Inflammatory macrophage treated with lipopolysaccharide for 1 hour (primary cell): ENCODE measurements at places on chromosomes 11 and 22.

GRCh38 chr11:117459979-117460300 lies 132.3 kb downstream of the CEP164 start:
- peak; percentile 75 for DNase-seq

DNA sequence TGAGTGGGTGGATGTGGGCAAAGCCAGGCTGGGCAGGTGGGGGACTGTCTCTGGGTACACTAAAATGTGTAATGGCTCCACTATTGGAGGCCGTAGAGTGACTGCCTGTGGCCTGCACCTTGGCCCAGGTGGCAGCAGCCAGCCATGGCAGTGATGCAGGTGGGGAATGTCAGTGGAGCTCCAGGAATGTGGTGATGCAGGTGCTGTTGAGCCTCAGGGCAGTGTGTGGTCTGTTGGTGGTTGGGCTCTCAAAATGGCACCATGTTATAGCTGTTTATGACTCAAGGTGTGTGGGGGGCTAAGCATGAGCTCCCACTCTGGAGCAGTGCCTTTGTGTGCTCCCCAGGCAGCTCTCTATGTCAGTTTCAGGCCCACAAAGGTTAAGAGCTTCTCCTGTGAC lies 40.2 kb upstream of the CCDC90B start:
- DNase-seq: no peak

GRCh38 chr11:134425816-134426536 lies 13.9 kb upstream of the B3GAT1 start:
- DNase-seq: no peak

DNA sequence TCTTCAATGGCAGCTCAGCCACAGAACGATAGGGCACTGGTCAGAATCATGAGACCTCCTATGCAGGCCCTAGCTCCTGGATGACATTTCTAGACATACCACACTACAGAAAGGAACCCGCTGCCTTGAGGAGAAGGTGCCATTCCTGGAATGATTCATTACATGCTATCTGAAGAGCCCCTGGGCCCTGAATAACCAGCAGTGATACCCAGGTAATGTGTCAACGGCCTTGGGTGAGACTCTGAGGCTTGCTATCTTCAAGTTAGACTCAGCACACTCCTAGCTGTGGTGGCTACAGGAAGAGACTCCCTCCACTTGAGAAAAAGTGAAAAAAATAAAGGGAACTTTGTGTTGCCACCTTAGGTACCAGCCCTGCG lies 161.2 kb upstream of the GRIA4 start:
- no peak for DNase-seq

DNA sequence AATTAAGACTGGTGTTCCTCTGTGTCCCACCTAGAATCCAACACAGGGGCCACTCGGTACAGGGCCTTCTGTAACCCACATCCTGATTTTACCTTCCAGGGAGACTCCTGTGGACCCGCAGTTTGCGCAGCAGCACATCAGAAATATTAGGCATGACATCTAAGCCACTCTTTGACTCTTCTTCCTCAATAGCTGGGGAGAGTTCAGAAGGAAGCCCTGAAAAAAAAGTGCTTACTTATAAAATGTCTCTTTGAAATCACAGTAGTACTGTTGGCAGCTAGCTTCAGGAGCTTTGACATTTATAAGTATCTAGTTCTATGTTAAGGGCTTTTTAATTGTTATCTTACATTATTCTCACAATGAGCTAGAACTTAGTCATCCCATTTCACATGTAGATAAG lies 41.2 kb upstream of the LYVE1 start:
- DNase-seq: no peak
